ENCODE measurements at places on chromosomes 1 and 21.

DNA sequence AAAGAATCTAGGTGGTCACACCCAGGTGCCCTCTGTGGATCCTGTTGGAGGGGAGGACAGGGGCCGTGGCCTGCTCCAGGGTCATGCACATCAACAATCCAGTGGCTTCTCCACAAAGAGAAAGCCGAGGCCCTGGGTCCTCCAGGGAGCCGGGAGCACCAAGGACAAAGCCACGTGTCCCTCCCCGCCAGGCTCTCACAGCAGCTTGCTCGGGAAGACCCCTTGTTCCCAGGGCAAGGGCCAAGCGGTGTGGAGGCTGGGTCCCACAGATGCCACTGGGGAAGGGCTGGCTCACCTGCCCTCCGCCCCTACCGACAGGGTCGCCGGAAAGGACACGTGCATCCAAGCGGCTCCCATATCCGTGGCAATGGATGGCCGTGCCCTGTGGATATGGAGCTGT lies 192.9 kb upstream of the VAMP3 start:
- no peak for DNase-seq

DNA sequence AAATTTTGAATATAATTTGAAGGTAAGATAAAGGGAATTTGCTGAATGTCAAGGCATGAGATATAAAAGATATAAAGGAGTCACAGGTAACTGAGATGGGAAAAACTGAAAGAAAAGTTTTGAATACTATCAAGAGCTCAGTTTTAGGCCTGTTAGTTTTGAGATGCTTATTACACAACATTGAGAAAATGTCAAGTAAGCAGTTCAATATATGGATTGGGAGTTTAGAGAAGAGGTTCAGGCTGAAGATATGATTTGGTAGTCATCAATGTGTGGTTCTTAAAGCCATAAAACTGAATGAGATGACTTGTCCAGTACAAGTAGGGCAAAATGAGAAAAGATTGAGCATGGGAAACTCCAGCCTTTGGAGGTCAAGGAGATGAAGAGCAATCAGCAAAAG lies 4.7 kb upstream of the RNPC3 start:
- no peak for DNase-seq

- no peak for DNase-seq
Measured at GRCh38 chr1:61930116-61930645, 187.9 kb downstream of the PATJ start.

- no peak for DNase-seq
Measured at GRCh38 chr1:183699616-183700160, 46.6 kb upstream of the APOBEC4 start.

DNA sequence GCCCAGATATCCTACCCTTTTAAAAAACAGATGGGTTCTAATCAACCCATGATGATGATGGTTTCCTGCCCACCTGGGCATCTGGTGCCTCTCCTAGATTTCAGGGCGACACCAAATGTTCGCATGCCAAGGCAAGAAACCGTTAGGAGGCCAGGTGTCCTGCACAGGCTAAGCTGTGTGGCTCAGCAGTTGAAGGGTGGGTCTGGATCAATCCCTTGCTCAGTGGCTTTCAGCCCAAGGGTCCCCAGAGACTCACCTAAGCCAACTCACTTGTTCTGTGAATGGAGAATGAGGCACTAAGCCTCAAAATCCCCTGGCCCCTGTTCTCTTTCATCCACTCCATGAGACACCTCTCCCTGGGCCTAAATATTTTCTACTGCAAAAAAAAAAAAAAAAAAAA lies 169.1 kb upstream of the EDN2 start:
- DNase-seq, result peak; percentile 25

DNA sequence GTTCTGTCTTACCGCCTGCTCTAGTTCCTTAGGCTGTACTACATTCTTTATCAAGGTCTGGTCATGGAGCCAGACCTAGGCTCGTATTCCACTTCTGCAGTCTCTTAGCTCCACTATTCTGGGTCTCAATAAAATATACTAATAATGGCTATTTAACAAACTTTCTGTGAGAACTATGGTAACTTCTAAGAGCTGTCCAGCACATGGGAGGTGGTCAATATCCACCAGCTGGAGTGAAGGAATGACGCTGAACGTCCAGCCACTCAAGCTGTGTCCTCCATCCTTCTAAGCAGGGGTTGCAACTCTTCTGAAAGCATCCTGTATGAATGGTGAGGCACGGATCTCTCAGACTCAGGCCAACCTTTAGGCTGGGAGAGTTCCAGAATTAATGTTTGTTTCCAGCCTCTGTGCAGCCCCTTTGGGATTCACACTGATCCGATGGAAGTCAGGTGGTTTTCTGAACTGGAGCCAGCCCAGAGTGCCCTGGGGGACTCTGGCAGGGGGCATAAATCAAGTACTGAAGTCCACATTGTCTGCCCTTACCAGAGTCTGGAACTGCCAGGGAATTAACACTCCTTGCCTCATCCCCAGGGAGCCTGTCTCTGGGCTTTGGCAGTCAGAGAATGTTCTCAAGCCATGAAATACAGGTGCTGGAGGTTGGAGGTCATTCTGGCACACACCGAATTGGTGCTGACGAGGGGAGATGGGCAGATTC lies 57.4 kb downstream of the BRINP2 start:
- no peak for DNase-seq

DNA sequence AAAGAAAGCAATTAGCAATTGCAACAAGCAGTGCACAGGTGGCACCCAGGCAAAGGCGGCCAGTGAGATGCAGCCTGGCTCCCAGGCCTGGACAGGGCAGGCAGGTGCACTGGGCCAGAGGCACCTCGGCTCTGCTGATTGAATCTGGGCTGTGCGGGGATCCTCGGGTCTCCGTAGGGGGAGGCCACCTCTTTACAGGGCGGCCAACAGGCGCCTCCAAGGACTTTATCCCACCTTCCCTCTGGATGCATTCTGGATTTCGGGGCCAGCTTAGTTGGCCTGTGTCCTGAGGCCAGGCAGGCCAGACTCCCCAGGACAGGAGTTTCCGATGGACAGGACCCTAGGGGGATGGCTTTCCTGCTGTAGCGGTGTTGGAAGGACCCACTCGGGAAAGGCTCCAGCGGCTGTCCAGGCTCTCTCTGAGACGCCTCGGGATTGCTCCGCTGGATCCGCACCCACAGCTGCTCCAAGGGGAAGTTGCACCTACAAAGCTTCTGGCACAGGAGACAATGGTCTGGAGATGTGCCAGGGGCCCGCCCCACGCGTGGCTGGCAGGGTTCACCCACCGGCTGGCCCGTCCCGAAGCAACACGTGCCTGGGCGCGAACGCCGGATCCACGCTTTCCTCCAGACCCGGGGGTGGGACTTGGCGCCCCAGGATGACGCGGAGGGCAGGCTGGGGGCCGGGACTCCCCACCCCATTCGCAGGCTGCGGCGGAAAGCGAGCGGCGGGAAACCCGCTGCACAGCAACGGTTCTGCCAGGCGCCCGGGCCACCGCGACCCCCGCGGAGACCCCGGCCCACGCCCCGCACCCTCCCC lies 810 bp downstream of the SLC19A1 start:
- DNase-seq, result peak; percentile 85

DNA sequence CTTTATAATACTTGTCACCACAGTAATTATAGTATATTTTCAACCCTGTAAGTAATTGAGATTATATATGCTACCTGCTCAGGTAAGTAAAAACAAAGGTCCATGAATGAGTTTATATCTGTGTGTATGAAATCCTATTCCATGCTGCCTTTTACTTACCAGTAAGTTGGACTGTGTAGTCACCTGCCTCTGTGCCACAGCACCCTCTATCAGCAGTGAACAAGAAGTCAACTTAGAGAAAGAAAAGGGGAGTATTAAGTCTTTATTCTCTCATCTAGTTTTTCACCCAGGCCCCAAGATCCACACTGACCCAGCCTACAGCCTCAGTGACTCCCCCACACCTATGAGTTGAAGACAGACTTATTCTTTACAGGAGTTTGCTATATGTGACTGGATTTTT lies 36.9 kb upstream of the IFI16 start:
- DNase-seq, result peak; percentile 54

GRCh38 chr1:183871142-183871541 lies 66.2 kb downstream of the RGL1 start:
- no peak for DNase-seq

GRCh38 chr1:15963968-15964648 lies 11.8 kb downstream of the ZBTB17 start:
- DNase-seq, result no peak

DNA sequence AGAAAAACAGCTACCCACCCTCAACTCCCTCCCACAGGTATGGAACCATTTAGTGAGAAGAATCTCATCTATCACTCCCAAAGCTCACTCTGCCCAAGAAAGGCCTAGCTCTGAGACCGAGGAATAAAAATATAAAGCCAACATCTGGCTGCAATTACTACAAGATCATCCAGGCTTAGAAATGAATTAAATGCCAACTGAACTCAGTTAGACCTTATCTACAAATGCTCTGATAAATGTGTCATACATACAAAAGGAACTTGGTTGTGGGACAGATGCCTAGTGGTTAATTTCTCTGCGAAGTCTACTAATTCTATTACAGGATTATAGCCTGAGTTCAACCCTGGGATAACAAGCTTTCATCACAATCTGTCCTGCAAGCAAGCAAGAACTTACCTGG lies 6.7 kb downstream of the ADIPOR1 start:
- no peak for DNase-seq

DNA sequence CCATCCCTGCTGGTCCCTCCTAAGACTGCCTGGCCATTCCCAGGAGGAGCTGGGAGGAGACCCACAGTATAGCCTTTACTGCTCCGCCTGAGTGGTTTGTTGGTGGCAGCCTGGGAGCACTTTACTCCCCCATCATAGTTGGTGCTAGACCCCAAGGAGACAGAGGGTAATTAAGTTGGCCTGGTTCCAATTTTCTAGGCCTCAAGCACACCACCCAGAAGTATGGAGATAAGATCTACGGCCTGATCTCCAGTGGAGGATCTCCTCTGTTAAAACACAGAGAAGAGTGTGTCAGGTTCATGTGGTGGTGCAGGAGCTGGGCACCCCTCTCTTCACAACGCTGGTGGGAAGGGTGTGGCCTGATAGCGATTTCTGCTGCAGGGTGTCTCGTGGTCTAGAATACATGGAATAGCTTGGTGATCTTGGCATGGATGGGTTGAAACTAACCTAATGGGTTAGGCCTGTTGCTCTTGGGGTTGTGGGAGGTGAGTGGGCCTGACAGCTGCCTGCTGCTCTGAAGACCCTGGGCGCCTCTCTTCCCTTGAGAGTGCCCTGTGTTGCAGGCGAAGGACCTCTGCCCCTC lies 68.5 kb downstream of the FASLG start:
- DNase-seq, result no peak

DNA sequence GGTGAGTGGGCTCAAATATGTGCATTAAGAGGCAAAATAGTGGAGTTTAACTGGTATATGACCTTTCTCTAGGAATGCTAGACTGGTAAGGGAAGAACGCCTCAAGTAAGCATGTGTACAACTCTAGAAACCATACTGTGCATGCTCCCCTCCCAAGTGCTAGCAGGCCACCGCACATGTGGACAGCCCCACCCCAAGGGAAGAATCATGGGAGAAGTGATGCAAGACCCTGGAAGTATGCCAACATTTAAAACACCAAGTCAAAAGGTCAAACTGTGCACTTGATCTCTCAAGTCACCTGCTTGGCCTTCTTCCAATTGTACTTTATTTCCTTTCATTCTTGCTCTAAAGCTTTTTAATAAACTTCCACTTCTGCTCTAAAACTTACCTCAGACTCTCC lies 120.4 kb downstream of the WDR3 start:
- DNase-seq, result no peak

DNA sequence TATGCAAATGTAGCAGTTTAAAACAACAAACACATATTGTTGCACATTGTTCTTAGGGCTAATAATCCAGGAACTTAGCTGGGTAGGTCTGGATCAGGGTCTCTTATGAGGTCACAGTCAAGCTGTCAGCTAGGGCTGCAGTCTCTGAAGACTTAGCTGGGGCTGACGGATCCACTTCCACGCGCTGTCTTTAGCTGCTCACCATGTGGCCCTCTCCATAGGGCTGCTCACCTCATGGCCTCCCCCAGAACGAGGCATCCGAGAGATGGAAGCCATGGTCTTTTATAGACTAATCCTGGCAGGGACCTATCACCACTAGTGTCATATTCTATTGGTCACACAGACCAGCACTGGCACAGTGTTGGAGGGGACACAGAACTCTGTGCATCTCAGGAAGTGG lies 8.7 kb upstream of the OXCT2 start:
- DNase-seq, result no peak

- peak; percentile 66 for DNase-seq
Measured at GRCh38 chr1:101178688-101179491, 57.9 kb upstream of the S1PR1 start.

DNA sequence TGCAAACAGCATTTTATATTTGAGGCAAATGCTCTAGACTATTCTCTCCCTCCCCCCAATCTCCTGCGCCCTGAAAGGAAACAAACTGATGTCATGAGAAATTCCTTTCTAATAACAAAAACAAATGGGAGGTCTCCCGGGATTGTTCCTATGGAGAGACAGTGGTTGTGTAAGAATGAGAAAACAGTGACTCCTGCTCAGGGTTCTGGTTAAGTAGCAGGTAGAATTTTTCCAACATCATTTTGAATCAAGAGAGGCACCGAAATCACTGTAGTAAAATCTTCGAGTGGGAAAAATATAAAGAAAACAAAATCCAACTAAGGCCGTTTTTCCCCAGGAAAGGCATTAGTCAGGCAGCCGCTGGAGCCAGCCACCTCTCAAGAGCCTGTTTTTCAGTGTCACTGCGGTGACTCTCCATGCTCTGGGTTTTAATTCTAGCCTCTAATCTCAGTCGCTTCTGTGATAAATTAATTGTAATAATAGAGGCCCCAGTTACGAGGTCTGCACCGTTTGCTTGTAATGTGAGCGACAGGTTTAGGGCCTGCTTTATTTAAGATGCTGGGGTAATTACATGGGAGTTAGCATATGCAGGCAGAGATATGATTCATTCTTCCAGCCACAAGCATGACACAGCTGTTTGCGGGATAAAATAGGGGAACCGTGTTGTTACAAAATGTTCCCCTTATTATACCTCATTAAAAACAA lies 80.3 kb downstream of the RNF220 start:
- peak; percentile 15 for DNase-seq

DNA sequence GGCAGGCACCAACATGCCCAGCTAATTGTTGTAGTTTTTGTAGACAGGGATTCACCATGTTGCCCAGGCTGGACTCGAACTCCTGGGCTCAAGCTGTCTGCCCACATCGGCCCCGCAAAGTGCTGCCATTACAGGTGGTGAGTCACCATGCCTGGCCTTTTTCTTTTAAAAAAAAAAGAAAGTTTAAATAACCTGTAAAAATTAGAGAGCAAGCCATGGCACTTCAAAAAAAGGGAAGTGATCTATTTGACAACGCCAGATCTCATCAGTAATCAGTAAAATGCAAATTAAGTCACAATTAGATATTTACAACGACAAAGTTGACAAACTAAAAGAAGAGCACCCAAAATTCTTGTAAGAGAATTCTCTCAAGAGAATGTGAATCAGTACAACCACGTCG lies 2.9 kb upstream of the RBBP5 start:
- DNase-seq, result no peak

DNA sequence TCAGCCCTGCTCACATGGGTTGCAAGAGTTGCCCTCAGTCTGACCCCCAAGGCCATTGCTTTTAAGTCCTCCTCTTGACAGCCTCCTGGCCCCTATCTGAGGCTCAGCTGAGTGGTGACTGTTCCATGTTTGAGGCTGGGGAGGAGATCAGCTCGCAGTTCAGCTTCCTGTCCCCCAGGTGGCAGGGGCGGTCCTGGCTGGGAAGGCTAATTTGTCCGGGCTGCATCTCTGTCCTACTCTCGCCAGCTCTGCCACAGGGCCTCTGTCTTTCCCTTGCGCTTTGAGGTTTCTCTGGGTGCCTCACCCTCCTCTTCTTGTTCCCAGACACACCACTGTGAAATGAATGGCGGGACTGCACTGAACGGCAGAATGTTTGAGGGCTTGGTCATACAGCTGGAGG lies 157.3 kb downstream of the KCNJ6 start:
- DNase-seq, result peak; percentile 38
